Stimulated activated naive B cell treated with anti-CD40 and anti-IgM and Interleukin-4, amounts not matched to agents 10 μg/mL and 1 μg/mL and 100 μg/mL, for 72 hours (primary cell): ENCODE measurements at places on chromosomes 16 and 17.
A peak's percentile ranks its signal among the peaks of the same experiment; 100 is the strongest.

DNA sequence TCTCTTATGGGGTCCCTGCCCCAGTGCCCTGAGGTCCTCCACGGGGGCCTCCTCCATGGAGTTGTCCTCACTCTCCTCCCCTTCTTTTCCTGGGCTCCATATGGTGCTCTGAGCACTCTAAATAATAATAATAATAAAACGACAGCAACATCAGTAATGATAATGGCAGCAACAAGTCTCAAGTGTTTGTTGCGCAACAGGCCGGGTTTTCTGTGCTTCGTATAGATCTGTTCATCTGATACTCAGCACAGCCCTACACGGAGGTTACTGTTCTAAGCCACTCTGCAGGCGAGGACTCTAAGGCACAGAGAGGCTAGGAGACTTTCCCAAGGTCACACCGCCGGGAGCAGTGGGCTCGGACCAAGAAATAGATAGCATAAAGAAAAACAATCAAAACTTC, 13.7 kb downstream of the CIBAR2 start:
- no peak overlapping the region for H3K27ac ChIP-seq
- DNase-seq: no peak
- no peak overlapping the region for H3K4me3 ChIP-seq
- H3K36me3 ChIP-seq: no peaks in the 10 kb centered on the region
- peaks cover 2% of the 10 kb centered on the region for H3K4me1 ChIP-seq

DNA sequence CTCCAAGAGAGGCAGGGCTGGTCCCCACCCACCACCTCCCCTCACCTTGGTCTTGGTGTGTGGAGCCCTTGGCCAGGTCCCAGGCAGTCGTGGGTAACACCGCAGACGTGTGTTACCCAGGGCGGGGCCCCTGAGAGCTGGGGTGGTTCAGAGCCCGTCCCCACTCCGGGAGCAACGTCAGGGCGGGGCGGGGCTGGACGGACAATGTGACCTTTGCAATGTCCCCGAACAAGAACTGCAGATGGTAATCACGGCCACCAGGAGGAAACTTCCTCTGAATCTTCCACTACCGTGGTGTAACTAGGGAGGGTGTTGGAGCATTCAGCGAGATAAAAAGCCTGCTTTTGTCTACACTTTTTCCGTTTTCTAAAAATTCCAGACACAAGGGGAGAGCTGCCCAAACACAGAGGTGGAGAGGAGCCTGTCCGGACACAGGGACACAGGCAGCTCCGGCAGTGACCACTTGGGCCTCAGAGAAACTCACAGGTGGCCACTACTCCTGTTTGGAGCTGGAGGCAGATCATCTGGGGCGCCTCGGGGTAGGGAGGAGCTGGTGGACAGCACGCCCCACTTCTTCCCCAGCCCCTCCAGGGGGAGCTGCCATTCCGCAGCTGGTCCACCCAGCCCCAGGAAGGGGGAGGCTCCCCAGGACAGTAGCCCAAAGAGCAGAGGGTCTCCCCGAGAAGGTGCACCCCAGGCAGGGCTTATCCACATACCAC, 14.2 kb upstream of the SLC38A10 start:
- H3K4me1 ChIP-seq: peaks cover 21% of the 10 kb centered on the region
- H3K27ac ChIP-seq: no peak overlapping the region
- H3K4me3 ChIP-seq: peak overlapping the region; percentile 5

DNA sequence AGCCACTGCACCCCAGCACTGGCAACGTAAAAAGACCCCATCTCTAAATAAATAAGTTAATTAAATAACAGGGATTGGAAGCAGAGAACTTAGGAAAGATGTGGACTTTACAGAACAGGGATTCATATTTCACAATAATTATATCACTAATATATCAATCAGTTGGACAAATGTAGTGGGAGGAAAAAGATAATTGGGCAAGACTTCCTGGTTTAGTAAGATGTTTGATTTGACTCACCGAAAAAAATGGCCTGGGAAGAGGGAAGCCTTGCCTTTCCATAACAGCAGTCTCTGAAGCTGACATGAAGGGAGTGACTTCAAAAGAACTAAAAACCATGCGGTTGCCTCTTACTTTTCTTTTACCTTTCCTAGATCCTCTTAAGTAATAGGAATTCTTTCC, 15.2 kb upstream of the C17orf78 start:
- no peak for DNase-seq
- H3K27me3 ChIP-seq: no peaks in the 10 kb centered on the region
- H3K27ac ChIP-seq: no peak overlapping the region

DNA sequence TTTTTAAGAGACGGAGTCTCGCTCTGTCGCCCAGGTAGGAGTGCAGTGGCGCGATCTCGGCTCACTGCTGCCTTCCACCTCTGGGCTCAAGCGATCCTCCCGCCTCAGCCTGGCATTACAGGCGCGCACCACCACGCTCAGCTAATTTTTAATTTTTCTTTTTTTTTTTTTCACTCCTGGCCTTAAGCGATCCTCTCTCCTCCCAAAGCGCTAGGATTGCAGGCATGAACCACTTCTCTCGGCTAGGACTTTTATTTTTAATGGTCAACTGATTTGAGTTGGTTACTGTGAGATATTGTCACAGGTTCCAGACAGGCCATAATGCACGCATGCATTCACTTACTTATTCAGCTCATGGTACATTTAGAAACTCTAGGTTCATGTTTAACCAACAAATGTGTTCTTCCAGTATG, 888 bp downstream of the PIGW start:
- peaks cover 49% of the 10 kb centered on the region for H3K36me3 ChIP-seq
- H3K27me3 ChIP-seq: no peaks in the 10 kb centered on the region
- H3K4me1 ChIP-seq: peaks cover 25% of the 10 kb centered on the region
- H3K27ac ChIP-seq: peak overlapping the region; percentile 99
- no peak for DNase-seq
- H3K4me3 ChIP-seq: peak overlapping the region; percentile 96

DNA sequence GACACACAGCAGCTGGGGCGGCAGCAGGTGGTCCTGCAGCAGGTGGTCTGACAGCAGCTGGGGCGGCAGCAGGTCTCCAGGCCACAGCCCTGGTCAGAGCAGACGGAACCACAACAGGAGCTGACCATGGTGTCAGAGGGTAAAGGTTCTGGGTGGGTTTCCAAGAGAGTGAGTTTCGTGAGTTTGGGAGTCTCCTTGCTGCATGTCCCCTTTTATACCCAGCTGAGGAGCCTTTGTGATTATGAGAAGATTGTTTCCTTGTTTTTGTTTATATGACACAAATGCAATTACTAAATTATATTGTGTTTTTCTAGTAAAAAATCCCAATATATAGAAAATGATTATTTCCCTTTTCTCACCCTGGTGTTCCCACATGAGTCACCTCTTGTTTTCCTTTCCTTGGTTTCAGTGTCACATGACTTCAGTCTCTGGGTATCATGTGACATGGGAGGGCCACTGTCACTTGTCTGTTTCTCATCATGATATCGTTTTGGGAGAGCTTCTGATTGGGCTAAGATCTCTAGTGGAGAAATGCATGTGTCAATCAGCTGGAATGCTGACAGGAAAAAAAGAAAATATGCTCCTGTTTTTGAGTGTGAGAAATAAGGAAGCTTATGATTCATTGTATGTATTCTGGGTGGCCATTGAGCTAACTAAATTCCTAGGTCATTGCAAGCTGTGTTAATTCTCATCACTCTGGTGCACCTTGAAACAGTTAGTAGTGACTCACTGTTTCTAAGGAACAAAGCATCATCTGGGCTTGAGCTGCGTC, at the start of gene KRTAP4-6:
TSS of gene KRTAP4-6 (minus strand) at position 185 of the 772 bp plus-strand sequence. CDS start at position 128, 57 bp downstream.
- no peak within 1 kb of the TSS for H3K4me3 ChIP-seq
- no peak within 1 kb of the TSS for H3K27ac ChIP-seq
- DNase-seq: no peak
- H3K36me3 ChIP-seq: peaks cover 52% of the 10 kb centered on the region
- H3K4me1 ChIP-seq: peaks cover 8% of the 10 kb centered on the region
- H3K27me3 ChIP-seq: no peaks in the 10 kb centered on the region

- no peaks in the 10 kb centered on the region for H3K4me1 ChIP-seq
- DNase-seq: no peak
- no peaks in the 10 kb centered on the region for H3K36me3 ChIP-seq
- no peak overlapping the region for H3K4me3 ChIP-seq
Measured at GRCh38 chr17:6239241-6239798, 169.1 kb downstream of the WSCD1 start.

GRCh38 chr17:10211666-10212065, 13.3 kb upstream of the GAS7 start:
- H3K27ac ChIP-seq: no peak overlapping the region
- no peaks in the 10 kb centered on the region for H3K27me3 ChIP-seq
- no peak for DNase-seq
- H3K4me1 ChIP-seq: no peaks in the 10 kb centered on the region
